ENCODE measurements at places on chromosomes 7 and 10.

DNA sequence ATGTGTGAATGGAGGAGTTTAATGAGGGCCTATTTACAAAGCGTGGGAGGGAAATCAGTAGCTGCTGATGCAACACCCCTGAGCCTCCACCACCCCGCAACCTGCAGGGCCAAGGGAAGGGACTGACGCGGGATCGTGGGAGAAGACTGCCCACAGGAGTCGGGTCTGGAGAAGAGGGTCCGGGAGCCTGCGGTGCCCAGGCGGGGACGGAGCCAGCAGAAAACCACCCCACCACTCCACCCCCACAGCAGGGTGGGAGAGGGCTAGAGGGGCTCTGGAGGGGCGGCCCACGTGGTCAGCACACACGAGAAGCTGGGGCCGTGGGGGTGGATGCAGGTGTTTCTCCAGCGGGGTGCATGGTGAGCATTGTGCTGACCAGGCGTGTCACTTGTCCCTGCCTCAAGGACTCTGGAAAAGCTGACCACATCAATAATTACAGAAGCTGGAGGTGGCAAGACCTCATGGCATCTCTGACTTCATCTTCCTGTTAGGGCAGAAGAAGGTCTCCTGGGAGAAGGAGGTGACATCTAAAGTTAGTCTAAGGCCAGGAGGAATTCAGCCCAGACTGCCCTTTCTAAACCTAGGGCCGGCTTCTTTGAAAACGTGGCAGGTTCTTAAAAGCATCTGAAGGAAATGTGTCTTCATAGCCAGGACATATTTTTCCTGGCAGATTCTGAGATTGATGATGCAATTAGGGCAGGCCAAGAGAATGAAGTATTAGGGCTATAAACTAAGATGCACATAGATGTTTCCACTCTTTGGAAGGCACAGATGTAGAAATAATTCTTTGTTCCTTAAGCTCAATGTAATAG, 150.9 kb downstream of the RGS10 start:
- no peak for DNase-seq

DNA sequence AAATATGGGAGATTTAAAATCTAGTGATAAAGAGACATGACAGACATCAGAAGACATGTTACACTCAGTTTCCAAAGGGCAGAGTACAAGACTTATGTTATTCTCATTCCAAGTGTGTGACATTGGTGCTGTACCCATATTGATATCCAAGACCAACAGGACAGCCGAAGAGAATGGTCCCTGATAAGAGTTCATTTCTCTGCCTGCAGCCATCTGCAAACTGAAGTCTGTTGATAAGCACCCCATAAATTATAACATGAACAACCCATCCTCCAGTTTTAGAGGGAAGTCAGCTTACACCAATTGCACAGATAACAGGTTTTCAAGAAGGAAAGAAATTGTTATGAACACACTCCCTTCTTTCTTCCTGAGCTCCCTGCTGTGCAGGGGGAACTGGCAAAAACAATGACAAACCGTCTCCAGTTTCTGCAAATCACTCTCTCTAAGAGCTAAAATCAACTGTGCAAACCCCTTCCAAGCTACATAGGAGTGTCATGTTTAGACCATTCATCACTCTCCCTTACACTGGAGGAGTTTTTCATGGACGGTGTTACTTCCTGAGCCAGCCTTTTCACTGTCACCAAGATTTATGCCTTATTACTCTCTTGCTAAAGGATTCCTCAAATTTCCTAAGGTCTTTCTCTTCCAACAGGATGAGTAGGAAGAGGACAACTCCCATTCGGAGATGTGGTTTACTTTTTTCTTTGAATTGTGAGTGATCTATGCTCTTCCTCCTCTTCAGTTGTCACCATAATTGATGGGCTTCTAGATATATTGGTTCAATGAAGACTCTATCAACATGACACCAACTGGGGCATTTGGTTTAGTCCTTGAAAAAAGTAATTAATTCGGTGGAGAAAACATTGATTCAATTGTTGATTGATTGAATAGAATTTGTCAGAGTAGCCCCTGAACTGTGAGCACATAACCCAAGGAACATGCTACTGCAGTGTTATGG, 80.3 kb upstream of the FAM171A1 start:
- no peak for DNase-seq

DNA sequence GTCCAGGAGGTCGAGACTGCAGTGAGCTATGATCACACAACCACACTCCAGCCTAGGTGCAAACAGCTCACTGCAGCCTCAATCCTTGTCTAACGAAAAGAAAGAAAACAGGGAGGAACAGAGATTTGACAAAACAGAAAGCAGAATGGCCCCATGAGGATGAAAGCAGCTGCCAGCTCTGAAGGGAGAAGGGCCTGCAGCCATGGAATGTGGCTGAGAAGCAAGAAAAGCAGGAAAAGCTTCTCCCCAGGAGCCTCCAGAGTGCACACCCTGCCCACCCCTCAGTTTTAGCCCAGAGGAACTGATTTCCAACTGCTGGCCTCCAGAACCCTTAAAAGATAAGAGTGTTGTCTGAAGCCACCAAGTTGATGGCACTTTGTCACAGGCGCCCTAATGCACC, 13.0 kb downstream of the ESYT2 start:
- DNase-seq, result no peak

GRCh38 chr7:66430164-66430545, 198.5 kb upstream of the KCTD7 start:
- DNase-seq, result no peak

DNA sequence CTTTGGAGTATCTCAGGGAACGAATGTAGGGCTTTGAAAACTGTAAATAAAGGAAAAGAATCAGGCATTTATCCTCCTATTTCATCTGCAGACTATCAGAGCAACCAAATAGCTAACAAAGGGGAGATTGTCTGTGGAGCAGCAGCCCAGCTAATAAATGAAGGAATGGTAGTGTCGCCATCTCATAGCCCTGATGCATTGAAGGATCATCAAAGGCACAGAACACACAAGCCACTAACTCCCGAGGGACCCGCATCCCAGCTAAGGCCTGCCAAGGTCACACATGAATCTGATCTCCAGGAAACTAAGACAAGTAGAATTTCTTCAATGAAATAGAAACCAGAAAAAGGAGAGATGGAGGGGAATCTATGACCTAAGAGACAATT, 38.2 kb downstream of the CALML5 start:
- DNase-seq, result no peak

DNA sequence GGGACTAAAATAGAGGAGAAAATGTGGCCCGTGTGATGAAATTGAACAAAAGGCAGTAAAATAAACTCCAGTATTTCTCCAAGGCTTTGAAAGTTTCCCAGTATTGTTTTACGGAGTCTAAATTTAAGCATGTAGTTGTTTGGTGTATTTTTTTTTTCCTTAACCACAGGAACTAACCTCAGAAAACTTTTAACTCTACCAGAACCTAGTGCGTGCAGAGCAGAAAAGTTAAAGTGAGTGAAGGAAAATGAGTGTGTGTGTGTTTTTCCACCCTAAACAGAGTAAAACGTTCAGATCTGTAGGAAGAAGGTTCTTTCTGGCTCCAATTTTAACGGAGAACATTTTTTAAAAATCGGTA, 812 bp downstream of the PROSER2 start:
- no peak for DNase-seq

DNA sequence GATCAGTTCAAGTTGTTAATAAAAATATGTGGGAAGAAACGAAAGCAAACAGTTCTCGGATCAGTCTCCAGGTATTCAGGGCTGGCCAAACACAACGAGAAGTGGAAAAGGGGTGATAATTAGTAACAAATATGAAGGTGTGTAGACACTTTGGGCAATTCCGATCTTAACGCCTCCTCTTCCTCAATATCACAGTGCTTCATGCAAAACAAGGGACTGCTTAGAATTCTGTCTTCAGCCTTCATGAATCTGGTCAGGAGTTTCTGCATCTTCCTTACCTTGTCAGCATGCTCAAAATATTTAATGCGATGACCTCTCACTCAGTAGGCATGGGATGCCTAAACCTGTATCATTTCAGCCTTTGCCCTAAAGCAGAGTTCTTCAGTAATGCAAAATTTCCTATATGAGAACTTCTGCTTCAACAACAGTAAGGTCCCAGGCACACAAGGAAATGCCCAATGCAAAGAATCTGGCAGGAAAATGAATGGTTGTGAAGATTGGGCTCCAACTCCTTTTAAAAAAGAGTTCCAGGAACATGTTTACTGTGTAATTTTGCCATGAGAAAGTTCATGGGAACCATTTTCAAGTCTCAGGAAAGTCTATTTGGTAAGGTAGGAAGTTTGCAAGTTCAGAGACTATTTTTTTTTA, 23.4 kb upstream of the VAX1 start:
- no peak for DNase-seq

DNA sequence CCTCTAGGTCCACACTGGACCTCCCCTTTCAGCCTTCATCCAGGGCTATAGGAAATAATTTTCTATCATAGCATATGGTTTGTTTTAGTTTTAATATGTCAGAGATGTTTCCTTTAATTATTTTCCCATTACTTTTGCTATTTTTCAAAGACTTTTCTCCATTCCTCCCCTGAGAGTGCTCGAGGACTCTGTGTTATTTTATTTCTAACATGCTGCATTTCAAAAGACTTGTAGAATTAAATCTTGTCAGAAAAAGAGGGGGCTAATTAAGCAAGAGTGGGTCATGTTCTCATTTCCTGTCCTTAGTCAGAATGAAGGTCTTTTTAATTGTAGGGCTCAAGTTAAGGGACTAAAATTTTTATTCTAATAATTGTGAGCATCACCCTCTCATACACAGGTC, 71.6 kb upstream of the CTTNBP2 start:
- no peak for DNase-seq

DNA sequence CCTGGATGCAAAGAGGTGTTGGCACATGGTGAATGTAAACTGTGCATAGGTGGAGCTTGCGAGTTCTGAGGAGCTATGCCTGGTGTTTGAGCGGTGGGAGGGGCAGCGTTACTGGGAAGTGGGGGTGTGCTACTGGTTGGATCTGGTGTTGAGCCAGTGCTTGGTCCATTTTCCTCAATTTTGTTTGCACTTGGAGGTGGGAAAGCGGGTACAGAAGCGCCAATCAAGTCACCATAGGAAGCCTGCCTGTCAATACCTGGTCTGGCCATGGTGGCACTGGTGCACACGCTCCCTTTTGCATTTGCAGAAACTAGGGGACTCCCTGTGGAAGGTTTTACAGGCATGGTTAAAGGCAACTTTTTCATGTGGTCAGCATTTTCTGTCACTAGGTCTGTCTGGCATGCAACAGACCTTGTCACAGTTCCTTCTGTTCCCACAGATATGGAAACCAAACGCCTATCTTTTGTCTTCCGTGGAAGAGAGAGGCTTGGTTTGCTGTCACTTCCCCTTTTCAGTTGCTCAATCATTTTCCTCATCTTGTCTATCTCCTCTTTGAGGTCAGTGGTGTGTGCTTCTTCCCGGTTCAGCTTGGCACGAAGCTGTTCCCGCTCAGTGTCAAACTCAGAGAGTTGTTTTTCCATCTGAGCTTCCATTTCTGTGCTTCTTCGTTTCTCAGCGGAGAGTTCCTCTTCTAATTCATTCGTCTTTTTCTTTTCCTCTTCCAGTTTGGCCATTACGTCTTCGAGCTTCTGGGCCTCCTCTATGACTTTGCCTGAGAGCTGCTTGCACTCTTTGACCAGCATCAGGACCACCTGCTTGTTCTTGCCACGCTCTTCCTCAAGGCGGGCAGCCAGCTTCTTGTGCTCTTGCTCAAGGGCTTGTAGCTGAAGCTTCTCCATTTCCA, 81.1 kb downstream of the CTTNBP2 start:
- DNase-seq, result no peak

- no peak for DNase-seq
These were observed 123.2 kb upstream of the UNC5B start for GRCh38 chr10:71089162-71089561.

- DNase-seq, result no peak
These were observed 43.9 kb downstream of the KCNH2 start for GRCh38 chr7:150934045-150934766.

GRCh38 chr10:130744631-130745030, 566.9 kb downstream of the TCERG1L start:
- DNase-seq, result no peak

DNA sequence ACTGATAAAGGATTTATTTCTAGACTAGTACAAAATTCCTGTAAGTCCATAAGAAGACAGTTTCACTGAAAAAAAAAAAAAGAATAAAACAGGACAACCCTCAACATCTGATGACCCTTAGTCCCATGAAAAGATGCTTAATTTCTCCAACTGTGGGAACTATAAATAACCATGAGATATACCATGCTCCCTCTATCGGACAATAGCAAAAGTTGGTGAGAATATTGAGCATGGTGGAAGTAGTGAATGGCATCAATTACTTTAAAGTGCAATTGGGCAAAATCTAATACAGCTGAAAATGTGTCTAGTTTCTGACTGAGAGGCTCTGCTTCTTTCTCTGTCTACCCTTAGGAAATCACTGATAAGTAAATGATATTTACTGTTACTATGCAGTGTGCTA, 348.8 kb downstream of the SUGCT start:
- no peak for DNase-seq

DNA sequence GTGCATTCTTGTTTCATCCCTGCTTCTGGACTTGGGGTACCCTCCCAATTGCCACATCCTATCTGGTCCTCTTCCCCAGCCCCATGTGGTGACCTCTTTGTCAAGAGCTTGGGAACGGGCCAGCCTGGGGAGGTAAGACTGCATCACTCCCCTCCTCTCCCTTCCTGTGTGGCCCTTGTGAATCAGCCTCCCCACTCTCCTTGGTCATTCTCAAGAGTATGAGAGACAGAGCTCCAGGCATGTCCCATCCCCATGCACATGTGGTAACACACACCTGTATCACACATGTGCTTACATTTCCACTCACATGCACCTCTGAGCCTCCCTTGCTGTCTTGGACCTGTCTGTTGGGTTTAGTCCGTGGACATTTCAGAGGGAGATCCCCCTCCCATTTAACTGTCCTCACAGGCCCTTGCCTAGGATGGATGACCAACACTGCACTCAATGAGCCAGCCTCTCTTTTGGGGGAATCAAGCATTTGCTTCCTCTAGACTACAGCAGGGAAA, 2.6 kb downstream of the MRPL43 start:
- DNase-seq, result no peak

- peak; percentile 38 for DNase-seq
These were observed 4.1 kb upstream of the LIPN start for GRCh38 chr10:88755753-88756152.

DNA sequence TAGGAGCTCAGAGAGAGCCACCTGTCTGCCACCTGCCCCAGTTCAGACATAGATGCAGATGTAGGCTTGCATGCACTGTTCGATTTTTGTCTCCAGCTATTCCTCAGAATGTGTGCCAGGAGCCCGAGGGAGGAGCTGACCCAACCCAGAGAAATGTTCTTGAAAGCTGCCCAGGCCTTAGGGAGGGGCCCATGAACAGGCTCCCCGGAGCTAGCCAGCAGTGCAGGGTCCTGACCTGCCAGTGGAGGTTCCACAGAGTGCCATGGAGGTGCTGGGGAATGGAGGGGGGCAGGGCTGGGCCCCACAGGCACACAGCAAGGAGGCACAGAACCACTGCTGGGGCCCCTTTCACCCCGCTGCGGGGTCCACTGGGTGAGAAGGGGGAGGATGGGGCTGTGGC, 29.6 kb upstream of the SFRP5 start:
- DNase-seq, result no peak
